ENCODE measurements at places on chromosomes 7 and 10.

DNA sequence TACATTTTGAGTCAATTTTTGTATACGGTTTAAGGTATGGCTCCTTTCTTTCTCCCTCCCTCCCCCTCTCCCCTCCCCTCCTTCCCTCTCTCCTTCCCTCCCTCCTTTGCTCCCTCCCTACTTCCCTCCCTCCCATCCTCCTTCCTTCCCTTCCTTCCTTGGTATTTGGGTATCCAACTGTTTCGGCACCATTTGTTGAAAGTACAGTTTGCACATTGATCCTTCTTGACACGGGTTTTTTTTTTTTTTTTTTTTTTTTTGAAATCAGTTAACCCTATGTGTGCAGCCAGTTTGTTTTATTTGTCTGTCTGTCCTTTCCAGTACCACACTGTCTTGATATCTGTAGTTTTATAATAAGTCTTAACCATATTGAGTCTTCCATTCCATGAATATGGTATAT, 39.9 kb upstream of the INSYN2A start:
- no peak for DNase-seq

GRCh38 chr7:100693312-100694097, 545 bp downstream of the GIGYF1 start:
- DNase-seq = no peak

- DNase-seq = no peak
These were observed 144.3 kb downstream of the TCERG1L start for GRCh38 chr10:131167036-131167860.

DNA sequence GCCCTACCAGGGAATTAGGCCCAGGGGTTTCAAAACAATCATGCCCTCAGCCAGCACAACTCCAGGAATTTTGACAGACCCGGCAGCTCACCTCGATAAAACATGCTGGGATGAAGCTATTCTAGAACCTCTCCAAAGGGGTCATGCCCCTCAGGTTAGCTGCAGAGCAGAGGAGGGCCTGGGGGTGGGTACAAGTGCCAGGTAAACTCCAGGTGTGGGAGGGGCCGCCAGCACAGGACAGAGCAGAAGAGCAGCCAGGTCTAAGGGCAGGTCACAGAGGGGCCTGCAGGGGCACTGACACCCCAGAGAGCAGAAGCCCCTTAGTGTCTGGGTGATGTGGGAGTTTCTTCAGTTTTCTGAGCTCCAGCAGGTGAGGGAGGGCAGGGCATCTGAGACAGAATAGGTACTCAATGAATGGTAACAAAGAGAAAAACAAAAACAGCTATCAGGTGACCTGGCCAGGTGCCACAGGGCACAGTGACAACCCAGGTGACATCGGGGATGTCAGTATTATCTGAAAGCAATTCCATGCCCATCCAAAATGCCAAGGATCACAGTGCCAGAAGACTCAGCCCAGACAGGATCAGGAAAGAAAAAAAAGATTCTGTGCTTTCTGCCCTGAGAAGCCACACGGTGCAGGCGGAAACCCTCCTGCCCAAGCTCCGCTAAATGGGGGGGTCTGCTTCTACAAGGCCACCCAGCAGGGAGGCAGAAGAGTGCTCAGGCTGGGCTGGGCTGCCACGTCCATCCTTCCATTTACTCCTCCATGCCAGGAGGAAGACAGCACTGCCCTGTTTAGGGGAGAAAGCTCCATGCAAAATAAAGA, 104.5 kb downstream of the TNS3 start:
- DNase-seq = no peak

DNA sequence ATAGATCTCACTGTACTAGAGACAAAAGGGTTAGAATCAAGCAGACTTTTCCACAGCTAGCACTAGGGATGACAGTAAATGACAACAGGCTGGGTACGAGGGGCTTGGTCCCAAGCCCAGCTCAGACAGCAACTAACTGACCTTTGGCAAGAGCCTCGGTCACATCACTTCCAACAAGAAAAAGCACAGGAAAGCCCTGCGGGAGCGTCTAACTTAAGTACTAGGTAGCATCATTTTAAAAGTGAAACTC, 22.8 kb downstream of the CALML3 start:
- no peak for DNase-seq

DNA sequence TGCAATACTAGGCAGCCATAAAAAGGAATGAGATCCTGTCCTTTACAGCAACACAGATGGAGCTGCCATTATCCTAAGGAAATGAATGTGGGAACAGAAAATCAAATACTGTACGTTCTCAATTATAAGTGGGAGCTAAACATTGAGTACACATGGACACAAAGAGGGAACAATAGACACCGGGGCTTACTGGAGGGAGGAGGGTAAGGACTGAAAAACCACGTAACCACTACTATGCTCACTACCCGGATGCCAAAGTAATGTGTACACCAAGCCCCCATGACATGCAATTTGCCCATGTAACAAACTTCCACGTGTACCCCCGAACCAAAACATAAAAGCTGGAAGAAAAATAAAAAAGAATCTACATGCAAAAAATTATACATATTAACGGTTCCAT, 587.0 kb downstream of the PARD3 start:
- no peak for DNase-seq

GRCh38 chr7:158497627-158498026, 90.0 kb downstream of the PTPRN2 start:
- DNase-seq = no peak

GRCh38 chr10:25683344-25683743, 250.7 kb upstream of the MYO3A start:
- DNase-seq = no peak

- DNase-seq = no peak
These were observed 50.9 kb upstream of the CDCA7L start for GRCh38 chr7:21996641-21997040.

GRCh38 chr10:125080296-125080695, 80.1 kb downstream of the CTBP2 start:
- no peak for DNase-seq

DNA sequence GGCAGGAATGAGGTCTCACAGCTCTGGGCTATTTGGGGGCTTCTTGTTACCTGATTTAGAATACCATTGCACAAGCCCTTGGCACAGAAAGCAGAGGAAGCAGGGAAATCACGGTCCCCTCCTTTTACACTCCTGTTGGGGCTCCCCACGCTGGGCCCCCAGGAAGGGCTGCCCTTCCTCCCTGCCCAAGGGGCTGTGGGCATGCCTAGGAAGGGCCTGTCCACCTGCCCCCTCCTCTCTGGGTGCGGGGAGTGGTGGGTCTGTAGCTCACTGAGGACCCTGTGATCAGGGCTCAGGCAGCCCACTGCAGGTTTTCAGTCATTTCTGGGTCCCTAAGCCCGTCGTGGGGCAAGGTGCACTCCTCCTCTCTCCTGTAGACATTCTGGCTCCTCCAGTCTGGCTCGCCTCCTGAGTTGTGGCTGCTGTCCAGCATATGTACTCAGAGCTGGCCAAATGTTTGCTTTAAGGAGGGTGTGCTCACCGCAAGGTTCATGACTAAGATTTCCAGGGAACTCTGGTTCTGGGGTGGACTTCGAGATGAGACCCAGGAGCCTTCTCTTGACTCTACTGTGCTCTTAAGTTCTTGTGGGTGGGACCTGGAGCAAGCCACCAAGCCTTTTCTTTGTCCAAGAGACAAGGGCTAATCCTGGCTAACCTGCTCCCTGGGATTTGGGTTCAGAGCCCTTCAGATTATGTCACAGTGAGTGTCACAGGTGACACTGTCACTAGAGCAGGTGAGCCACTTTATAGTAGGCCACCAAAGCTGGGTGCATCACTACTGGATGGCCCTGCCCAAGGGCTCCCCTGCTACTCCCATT, 56.0 kb downstream of the TACR2 start:
- DNase-seq = no peak

DNA sequence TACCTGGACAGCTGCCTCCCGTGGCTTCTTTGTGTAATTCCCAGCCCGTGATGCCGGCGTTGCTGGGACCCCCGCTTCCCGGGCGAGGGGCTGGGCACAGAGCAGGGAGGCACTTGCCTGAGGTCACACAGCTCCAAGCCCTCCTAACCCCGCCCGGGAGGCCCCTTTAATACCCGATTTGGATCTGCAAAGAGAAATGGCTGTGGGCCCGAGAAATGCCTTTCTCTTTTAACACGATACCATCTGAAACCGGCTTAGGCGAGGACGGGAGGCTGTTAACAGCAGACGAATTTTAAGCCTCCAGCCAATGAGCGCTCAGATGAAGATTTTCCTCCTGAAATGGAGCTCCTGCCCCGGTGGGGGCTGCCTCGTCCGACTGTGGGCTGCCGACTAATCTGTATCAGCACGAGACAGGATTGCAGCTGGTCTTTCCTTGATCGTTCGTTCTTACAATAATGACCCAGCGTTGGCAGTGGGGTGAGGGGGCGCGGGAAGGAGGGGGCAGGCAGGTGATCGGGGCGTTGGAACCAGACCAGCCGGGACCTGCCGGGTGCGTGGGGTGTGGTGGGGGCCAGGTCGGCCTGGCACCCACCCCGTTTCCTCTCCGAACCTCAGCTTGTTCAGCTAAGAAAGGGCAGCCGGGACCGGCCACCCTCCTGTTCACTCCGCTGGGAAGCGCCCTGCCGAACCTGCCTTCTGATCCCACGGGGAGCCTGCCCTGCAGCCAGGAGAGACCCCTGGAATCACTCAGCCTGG, 36.2 kb upstream of the FOXL3 start:
- DNase-seq = no peak

DNA sequence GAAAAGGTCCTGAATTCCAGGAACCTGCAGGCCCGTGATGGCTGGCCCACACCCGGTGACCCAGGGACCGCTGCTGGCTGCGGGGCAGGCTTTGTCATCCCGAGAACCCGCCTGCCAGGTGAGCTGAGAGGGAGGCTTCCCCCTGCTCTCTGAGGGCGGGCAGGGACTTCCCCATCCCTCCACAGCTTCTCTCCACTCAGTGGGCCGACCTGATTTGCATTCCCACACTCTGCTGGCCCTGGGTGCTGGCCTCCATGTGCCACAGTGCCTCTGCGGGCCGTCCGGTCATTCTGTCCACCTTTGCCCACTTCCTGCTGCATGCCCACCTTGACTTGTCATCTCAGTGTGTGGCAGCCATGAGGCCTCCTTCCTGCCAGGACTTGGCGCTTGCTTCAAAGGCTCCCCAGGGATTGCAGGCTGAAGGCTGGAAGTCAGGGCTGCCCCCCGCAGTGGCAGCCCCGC, 35.3 kb downstream of the PALD1 start:
- DNase-seq = no peak

GRCh38 chr10:111440501-111440900, 363.7 kb downstream of the ADRA2A start:
- DNase-seq = no peak

- DNase-seq = no peak
These were observed 89.5 kb downstream of the FAM53B start for GRCh38 chr10:124654686-124655085.

DNA sequence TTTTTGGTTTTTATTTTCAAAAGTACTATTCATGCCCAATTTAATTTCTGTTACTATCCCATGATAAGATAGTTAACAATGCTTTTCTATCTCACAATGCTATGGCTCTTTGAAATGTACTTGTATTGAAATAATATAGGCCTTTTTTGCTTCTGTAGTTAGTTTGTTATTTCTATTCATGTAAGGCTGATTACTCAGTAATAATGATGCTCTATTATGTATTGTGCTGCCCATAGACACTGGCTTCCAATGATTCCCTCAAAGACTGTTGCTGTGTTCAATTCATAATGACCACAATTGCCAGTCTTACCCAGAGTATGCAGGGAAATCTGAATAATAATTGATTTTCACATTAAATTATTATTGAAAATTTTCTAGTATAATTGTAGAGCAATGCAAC, 155.5 kb upstream of the POT1 start:
- no peak for DNase-seq

DNA sequence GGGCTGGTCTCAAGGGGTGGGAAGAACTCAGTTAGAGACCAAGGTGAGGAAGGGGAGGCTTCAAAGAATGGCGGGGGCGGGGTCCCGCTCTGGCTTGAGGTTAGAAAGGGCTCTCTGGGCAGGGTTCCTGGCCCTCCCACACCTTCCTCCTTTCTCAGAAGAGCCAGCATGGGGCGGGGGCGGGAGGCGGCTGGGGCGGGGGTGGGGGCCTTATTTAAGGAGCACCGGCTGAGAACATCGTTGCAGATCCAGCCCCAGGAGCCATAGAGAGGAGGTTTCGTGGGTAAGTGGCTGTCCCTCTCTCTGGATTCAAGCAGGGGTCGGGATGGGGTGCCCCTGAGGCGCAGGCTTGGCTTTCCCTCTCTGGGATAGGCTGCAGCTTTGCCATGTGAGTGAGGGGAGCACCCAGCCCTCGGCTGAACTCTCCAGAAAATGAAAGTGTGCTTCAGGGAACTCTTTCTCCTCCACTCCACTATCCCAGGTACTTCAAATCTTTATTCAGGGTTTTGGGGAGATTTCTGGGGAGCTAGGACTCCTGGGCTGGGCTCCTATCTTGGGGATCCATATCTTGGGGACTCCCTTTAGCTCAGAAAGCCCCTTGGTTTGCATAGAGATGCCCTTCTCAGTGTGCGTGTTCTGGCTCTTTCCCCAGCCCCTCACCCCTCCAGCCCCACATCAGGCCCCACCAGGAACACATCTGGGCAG, 3.3 kb upstream of the CUEDC2 start:
- no peak for DNase-seq

GRCh38 chr10:122251459-122252255, 19.4 kb upstream of the BTBD16 start:
- DNase-seq = no peak

DNA sequence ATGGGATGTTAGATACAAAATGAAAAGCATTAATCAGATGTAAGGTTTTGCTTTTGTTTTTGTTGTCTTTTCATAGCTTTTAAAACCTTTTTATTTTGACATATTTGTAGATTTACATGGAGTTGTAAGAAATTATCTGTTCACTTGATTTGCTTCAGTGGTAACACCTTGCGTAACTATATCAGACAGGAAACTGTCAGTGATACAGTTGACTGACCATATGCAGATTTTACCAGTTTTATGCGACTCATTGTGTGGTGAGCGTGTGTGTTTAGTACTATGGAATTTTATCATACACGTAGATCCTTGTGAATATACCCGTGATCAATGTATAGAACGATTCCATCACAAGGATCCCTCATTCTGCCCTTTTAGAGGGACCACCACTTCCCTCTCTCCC, 701.4 kb downstream of the SUGCT start:
- no peak for DNase-seq

GRCh38 chr7:128017862-128018845, 13.1 kb downstream of the LRRC4 start:
- DNase-seq = no peak

GRCh38 chr10:30752481-30752881, 122.9 kb upstream of the LYZL2 start:
- DNase-seq = no peak

GRCh38 chr7:94634502-94634901, 21.4 kb downstream of the SGCE start:
- DNase-seq = no peak

- DNase-seq = no peak
These were observed 69.0 kb upstream of the VOPP1 start for GRCh38 chr7:55641273-55641691.

- no peak for DNase-seq
These were observed 384.4 kb downstream of the TNS3 start for GRCh38 chr7:47197486-47197885.

- no peak for DNase-seq
These were observed 199.5 kb downstream of the SKAP2 start for GRCh38 chr7:26664735-26665416.

DNA sequence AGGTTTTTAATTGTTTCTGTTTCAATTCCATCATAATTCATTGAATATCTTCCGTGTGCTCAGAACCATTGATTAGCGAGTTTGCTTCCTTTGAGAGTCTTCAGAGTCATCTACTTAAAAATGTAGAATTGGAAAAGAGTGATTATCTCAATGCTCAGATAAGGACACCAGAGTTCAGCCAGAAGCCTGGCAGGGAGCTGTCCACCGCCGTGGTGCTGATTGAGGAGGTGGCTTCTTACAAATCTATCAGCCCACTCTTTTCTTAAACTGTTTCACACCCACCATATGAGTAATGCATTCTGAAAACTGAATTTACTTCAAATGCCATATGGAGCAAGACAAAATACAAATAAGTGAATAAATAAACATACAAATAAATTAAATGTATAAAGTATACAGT, 79.3 kb downstream of the INSYN2A start:
- DNase-seq = no peak
